ENCODE measurements at places on chromosomes 3 and 15.

- no peak for DNase-seq
Measured at GRCh38 chr3:155242342-155242741, 51.1 kb downstream of the STRIT1 start.

DNA sequence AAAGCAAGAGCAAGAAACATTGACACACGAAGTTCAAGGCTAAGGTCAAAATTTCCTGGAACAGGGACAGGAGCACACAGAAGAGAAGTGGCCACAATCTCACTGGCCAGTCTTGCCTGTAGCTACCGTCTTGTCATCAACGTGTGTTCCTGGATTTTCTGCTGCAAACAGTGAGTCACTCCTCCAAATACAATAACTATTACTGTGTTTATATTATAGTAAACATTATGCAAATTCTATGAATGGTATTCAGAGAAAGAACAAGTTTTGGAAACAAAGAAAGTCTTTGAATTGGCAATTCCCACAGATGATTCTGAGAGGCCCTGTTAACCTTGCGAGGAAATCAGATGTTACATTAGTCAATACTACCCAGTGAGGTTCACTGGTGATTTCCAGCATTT, 220.5 kb downstream of the FAM43A start:
- no peak for DNase-seq

DNA sequence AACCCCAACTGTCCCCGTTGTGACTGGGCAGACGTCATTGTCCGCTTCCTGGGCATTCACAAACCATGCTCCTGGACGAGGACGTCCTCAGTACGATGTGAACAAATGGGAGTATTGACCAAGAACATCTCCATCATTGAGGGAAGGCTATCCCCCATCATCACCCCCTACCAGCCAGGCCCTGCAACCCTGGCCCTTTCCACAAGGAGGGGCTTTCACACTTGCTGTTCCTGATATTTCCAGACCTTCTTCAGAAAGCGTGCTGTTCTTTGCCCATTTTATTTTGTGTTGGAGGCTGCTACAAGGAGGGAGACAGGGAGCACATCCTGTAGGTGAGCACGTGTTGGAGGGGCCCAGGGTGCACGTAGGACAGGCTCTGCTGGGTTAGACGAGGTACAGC, 277.0 kb upstream of the LRRC3B start:
- no peak for DNase-seq

DNA sequence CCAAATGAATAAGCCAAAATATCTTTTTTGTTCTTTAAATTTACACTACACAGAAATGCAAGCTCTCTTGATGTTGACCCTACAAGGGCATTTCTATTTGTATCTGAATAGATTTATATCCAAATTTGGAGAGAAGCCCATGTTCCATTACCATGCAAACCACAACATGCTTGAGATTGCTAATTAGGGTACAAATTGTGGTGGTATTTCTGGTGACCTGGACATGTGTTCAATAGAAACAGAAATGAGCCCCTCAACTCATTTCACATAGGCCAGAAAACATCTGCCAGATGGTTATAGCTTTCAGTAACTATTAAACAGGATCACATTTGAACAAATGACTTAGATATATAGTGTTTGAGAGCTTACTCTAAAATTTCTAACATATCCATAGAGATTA, 23.5 kb upstream of the PLSCR5 start:
- no peak for DNase-seq

GRCh38 chr3:139944256-139944910, 9.4 kb downstream of the CLSTN2 start:
- no peak for DNase-seq

- no peak for DNase-seq
Measured at GRCh38 chr3:136078421-136079364, 113.2 kb downstream of the PPP2R3A start.

- DNase-seq: no peak
Measured at GRCh38 chr15:49528289-49528688, 92.3 kb downstream of the FAM227B start.

DNA sequence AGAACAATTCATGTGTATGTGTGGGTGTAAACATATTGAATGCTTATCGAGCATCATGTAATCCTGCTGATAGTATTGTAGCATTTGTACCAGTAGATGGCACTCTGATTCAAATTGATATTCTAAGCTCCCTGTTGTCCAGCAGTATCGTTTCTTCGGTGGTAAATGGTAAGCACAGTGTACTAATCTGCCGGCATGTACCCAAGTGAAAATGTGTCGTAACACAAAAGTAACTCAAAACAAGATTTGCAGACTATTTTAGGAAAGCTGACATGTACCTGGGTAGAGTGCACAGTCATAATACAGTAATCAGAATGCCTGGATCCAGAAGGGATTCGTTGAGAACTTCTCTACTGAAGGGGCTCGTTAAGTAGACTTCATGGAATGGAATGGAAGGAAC, 31.7 kb upstream of the MNS1 start:
- DNase-seq: no peak

DNA sequence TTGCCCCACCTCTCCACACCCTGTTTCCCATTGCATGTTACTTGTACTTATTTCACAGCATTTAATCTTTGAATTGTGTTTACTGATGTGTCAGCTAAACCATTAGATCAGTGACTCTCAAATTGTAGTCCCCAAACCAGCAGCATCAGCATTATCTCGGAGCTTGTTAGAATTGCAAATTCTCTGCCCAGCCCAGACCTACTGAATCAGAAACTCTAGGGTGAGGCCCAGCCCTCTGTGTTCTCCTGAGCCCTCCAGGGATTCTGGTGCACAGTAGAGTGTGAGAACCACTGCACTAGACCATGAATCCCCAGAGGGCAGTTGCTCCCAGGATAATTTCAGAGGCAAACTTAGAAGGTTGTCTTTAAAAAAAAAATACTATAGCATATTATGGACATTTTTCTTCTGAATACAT, 13.0 kb downstream of the PLD1 start:
- no peak for DNase-seq

DNA sequence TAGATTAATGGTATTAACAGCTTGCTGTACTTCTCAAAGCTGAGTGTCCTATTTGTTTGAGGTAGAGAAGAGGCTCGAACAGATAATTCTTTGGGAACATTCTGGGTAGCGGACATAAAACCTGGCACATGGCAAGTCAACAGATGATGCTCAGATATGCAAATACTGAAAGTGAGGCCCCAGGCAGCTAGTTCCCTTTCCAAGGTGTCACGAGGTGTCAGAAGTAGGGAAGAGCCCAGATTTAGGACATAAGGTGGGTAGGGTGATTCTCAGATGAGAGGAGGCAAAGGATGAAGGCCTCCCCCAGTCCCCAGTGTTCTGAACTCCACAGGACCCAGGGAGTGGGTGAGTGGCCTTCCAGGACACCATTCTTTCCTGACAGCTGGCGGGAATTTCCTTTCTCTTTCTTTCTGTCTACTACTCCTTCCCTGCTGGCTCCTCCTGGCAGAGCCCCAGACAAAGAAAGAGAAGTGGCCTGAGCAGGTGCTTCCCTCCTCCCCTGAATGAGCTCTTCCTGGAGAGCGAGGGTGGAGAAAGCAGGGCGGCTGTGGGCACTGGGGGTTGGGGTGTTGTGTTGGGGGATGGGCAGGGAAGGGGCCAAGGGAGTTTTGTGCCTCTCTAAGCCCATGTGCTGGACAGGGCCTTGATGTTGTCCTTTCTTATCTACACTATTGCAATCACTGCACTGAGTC, 87.5 kb downstream of the CORO2B start:
- no peak for DNase-seq

DNA sequence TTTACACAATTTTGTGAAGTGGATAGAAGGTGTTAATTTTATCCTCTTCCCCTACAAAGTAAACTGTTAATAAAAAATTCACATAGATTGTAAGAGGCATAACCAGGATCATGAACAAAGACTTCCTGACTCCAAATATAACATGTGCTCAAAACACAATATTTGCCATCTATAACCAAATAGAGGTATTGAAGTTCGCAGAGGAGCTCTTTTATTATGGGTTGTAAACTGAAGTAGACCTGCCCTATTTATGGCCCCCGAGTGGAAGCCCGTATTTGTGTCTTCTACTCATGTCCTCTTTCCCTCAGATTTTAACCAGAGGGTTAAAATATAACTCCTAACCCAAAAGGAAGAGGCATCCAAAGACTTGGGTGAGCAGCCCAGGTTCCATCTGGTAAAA, 285.6 kb upstream of the COL8A1 start:
- no peak for DNase-seq

- DNase-seq: no peak
Measured at GRCh38 chr3:127888564-127889107, 26.4 kb upstream of the KBTBD12 start.

DNA sequence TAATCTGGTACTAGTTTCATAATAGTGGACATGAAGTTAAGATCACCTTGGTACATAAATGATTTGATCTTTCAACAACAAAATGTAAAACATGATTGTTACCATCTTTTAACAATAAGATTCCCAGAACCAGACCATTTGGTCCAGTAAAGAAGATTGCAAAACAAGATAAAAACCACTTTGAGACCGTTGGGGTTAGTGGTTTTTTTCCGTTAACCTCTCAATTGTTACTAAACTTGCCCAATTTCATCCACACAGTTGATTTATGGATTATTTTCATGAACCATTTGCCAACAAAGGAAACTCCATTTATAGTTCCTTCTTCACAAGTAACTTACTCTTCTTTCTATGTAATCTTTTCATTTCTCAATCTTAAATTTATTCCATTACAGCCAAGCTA, 53.8 kb downstream of the ATP8B4 start:
- no peak for DNase-seq

GRCh38 chr3:119637679-119638477, 22.5 kb downstream of the POPDC2 start:
- DNase-seq: no peak
